ENCODE measurements at places on chromosomes 16 and 17.
A peak's percentile ranks its signal among the peaks of the same experiment; 100 is the strongest.

- DNase-seq, result peak; percentile 90
These were observed 19.4 kb upstream of the NFATC3 start for GRCh38 chr16:68065716-68066305.

DNA sequence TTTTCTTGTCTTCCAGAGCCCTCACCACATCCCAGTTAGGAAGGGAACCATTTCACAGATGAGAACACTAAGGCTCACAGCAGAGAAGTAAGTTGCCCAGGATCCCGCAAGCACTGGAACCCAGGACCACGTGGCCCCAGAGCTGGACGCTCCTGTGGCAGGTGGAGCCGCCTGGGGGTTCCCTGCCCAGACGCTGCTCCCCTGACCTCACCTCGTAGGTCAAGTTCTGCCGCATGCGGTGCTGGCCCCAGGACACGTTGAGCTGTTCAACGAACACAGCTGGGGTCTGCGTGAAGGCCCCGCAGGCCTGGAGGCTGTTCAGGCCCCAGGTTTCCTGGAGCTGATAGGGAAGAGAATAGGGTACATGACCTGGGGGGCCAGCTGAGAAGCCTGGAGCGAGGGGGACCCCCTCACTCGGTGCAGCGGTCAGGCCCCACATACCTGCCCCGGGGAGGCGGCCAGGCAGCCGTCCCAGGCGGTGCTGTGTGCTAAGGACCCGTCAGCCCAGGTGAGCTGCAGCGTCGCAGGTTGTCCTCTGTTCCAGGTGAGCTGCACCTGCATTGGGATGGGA lies 54.1 kb downstream of the RMI2 start:
- no peak for DNase-seq

DNA sequence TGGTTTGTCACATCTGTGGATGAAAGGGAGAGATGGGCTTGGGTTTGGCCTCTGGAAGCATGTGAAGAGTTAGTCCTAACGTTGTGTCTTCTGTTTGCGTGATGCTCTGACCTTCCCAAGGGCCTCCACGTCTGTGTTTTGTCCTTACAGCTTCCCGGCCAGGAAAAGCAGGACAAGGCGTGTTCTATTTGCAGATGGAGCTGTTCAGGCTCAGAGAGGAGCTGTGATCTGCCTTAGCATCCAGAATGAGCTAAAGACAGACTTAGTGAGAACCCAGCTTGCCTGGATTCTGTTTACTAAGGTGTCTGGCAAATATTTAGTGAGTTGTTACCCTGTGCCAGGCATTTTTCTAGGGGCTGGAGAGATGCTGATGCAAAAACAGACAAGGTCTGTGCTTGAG lies 282.1 kb downstream of the CBLN1 start:
- no peak for DNase-seq

GRCh38 chr17:57221366-57222350 lies 34.7 kb upstream of the MSI2 start:
- no peak for DNase-seq

GRCh38 chr17:2982854-2983253 lies 80.6 kb downstream of the OR1D5 start:
- DNase-seq, result peak; percentile 76

DNA sequence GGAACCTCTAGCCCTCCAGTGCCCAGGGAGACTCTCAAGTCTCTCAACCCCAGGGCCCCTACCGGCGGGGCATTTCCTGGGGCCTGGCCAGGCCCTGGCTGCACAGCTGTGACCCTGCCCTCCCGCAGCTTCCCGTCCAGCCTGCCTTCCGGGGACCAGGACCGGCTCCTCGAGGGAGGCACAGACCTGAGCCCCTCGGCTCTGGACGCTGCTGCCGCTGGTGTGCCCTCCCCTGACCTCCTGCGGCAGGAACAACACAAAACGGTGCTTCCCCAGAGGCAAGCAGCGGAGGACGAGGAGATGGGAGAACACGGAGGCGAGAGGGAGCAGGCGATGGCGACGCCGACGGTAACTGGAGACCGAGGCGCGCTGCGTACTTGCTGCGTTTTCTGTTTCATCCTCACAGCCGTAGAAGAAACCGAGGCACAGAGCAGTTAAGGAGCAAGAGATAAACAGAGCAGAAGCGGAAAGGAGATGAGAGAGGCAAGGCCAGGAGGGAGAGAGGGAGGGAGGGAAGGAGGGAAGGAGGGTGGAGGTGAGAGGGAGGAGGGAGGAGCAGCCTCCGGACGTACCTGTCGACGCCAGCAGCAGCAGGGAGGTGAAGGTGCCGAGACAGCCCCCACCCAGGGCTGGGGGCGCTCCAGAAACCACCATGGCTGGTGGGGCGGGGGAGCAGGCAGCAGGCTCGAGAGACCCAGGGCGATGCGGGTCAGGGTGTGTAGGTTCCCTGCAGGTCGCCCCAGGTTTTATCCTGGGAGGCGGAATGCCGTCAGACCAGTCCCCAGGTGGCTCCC lies at the start of gene PRSS22:
TSS of gene PRSS22 (minus strand) at position 720 of the 794 bp plus-strand sequence. CDS start at position 654, 66 bp downstream.
- DNase-seq, result no peak

DNA sequence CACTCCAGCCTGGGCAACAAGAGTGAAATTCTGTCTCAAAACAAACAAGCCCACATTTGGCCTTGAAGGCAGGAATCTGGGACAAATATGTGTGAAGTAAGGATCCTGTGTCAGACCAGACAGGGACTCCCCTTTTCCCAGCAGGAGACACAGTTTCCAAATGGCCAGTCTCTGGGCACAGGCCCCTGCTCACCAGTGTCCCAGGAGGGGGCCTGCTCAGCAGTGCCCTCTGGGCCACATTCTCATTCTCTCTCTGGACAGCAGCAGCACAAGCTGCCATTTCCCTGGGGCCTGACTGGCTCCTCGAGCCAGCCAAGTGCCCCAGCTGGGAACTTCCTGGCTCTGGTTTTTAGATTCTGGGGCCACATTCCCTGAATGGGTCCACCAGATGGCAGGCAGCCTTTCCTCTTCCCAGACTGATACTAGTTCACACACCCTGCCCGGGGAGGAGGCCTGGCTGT lies 11.7 kb upstream of the MNT start:
- peak; percentile 45 for DNase-seq

GRCh38 chr16:84323606-84324005 lies 28.9 kb downstream of the WFDC1 start:
- no peak for DNase-seq

- DNase-seq, result no peak
These were observed 333.6 kb downstream of the BCAS3 start for GRCh38 chr17:61011251-61011650.

DNA sequence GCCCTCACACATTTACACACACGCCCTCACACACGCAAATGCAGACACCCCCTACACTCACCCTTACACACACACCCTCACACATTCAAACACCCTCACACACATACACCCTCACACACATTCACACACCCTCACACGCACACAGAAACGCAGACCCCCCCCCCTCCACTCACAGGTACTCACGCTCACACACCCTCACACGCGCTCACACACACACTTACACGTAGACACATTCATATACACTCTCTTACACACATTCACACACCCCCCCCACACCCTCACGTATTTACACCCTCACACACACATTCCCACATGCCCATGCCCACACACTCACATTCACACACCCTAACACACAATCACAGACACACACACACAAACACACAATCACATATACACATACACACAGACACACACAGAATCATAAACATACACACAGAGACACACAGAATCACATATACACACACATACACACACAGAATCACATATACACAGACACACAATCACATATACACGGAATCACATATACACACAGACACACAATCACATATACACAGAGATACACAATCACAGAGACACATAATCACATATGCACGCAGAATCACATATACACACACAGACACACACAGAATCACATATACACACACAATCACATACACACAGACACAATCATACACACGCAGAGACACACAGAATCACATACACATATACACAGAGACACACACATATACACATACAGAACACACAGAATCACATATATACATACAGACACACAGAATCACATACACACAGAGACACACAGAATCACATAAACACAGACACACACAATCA lies 250.1 kb upstream of the RPL38 start:
- DNase-seq, result no peak

DNA sequence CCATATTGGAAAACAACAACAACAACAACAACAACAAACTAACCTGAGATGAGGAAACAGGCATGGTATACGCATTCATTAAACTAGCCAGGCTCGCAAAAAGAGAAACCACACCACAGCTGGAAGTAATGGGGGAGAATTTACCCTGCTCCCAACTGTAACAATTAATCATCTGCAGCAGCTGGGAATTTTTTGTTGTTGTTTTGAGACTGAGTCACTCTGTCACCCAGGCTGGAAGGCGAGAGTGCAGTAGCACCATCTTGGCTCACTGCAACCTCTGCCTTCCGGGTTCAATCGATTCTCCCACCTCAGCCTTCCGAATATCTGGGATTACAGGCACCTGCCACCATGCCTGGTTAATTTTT lies 16.3 kb downstream of the PRPSAP1 start:
- peak; percentile 29 for DNase-seq

DNA sequence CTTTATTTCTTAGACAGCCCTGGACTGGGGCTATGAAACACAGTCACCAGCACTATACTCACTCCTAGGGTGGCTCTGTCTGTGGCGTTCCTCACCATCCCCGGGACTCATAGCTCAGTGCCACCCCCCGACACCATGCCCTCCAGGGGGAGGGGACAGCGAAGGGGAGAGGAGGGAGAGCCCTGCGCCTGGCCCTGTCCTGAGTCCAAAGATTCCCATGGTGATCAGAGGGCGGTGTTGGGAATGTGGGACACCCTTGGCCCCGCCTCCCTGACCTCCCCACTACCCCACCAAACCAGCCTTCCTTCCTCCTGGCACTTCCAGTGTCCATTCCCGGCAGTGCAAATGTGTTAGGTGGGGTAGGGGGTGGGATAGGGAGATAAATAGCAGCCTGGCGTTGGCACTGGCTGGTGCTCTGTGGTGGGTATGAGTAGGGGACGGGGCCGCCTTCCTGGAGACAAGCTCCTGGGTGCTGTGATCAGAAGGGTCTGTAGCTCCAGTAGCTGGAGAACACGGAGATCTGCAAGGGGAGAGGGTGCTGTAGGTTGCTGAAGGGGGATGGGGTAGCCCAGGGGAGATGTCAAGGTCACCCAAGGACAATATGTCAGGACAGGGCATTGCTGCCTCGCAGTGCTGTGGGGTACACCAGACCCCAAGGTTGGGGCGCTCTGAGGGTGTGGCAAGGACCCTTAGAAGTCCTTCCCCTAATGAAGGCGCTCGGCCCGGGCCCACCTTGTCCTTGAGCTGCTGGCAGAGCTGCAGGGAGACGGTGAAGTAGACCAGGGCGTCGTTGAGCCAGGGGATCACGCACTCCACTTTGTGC lies 2.0 kb downstream of the SMIM22 start:
- DNase-seq, result no peak

DNA sequence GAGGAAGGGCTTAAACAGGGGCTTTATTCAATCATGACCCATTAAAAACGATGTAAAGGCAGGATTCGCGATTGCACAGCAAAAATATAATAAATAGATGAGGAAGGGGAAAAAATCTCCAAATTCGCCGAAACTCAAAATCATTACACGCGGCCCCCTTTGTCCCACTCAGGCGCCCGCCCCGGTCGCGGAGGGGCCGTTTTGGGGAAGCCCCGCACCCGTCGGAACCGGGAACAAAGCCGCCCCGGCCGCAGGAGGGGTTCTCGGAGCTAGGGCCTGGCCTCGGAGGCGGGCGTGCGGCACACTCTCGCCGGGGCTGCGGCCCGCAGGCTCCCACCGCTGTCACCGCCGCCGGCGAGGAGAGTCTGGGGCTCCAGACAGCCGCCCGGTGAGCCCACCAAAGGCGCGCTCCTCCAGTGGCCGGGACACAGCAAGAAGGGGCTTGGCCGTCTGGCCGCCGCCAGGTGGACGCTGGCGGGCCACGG lies 521 bp downstream of the C16orf87 start:
- DNase-seq, result peak; percentile 65

- peak; percentile 89 for DNase-seq
These were observed 34.7 kb downstream of the MYO18A start for GRCh38 chr17:29145289-29146073.

All from astrocyte of the hippocampus (primary cell).